ENCODE measurements at places on chromosomes 5 and 9.
A peak's percentile ranks its signal among the peaks of the same experiment; 100 is the strongest.

- DNase-seq, result no peak
Measured at GRCh38 chr5:170986598-170986997, 124.8 kb downstream of the RANBP17 start.

DNA sequence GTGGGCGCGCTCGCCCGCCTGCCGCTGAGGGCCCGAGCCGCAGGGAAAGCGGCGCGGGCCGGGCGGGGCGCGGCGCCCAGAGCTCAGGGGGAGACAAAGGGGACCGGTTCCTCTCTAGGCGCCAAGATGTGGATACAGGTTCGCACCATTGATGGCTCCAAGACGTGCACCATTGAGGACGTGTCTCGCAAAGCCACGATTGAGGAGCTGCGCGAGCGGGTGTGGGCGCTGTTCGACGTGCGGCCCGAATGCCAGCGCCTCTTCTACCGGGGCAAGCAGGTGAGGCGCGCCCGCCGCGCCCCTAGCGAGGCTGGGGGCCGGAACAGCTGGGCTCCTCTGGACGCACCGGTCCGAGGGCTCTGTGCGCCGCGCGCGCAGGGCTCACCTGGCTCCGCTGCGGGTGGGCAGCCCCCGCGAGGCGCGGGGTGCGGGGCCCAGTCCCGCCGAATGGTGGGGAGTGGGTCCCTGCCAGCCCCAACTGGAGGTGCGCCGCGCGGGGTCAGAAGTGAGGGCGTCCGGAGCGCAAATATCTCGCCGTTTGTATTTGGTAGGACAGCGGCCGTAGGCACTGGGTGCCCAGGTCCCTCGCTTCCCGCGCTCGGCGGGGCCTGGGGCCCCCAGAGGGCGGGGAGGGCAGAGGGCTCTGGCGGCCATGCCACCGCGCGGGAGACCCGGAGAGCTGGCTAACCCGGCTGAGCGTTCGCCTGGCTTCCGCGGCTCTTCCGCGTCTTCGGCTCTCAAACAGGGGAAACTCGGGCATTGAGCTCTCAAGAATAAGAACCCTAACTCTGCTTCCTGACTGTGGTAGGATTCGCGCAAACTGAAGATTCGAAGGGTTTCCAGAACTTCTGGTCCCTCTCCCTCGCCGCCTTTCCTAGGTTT lies 607 bp downstream of the UHRF2 start:
- peak; percentile 22 for DNase-seq

GRCh38 chr9:70257991-70258691 lies 637 bp upstream of the SMC5 start:
- peak; percentile 16 for DNase-seq

DNA sequence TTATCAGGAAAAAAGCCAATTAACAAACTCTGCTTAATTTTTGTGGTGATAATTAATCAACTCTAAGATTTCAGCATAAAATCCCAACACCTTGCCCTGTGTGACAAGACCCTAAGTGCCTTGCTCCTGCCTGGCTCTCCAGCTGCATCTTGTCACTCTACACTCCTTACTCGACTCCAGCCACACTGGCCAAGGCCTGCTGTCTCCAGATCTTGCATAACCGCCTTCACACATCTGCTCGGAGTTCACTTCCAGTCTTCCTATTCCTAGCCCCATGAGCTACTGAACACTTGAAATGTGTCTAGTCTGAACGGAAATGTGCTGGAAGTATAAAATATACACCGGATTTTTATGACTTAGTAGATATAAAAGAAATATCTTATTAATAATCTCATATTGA lies 259.6 kb downstream of the EPB41L4A start:
- DNase-seq, result no peak

Measured in frontal cortex (tissue), 4 donors.